ENCODE measurements at places on chromosomes 7 and 10.

DNA sequence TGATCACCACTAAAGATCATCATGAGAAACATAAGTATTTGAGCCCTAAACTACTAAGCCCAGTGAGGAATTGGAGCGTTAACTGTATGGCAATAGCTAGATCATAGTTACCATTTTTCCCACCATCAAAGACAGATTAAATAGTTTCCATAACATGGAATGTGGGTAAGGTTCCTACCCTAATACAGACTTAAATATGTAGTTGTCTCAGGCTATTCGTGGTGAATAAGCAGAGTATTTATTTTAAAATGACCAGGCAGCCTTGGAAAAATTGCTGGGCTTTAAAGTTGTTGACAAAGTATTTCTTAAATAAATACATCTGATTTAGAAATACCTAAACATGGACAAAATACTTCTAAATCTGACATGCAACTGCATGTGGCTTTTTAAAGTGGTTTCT is 106.8 kb downstream of the NT5C2 start:
- no peak for DNase-seq

DNA sequence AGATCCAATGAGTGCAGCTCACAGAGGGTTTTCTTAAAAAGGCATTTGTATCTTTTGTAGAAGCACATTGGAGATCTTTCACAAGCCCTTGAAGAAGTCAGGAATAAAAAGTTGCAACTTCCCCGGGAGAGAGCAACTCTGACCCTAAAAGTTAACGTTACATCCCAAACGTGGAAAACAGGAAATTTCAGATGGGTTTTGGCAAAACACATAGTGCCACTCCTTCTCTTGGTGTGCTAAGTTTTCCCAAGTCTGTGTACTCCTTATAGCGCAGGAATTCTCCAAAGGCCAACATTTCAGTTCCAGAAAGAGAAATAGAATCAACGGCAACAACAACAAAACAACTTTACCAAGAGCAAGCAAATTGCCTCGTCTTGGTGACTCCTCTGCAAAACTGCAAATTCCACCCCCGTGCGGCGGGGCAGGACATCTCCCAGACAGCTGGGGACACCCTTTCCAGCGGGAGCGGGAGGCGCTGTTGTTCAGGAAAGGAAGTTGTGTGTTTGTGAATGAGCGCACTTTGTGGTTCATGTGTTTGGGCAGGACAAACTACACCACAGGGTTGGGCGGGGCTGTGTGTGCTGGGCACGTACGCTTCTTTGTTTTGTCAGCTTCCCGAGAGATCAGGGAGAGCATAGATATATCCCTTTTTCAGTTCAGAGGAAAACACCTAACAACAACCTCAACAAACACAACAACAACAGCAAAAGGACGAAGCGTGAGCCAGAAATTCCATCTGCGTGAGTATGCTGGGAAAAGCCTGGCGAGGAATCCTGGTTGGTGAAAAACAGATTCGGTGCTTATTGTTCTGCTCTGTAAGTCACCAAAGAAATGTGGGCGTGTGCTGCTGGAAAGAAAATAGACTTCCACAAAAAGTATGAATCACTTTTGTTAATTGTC is 294.7 kb upstream of the PITRM1 start:
- peak; percentile 16 for DNase-seq

GRCh38 chr10:86951184-86951761 is 6.1 kb downstream of the MMRN2 start:
- DNase-seq: no peak

DNA sequence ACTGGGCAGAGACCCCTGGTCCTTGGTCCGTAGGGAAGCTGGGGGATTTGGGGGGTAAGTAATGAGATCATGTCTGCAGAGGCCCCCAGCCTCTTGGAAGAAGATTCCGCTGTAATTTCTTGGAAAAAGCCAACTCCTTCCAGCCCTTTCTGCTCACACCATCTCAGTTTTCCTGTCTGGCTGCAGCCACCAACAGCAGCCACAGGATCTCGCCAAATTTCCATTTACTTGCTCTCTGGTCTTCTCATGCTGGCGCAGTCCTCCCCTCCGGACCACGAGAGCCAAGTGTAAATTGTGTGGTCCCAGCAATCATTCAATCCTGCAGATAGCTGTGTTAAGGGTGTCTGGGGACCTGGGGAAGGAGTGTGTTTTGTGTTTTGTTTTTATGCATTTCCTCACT is 49.6 kb downstream of the ASB13 start:
- DNase-seq: no peak

DNA sequence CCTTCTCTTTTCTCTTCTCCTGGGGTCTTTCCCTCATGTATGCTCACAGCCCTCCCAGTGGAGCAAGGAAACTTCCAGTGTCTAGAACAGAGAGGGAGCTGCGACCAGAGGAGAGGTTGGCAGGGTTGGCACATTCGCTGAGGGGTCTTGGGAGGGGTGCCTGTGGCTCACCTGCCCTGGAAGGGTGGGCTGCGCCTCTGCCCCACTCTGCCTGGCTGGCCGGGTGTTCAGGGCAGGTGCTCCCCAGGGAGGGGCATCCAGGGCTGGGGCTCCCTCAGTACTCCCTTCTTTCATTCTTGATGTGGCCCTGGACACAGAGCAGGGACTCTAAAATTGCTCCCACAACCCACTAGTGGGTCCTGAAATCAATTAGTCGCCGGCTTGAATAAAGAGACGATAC is 16.9 kb downstream of the SHH start:
- DNase-seq: no peak
